Stimulated activated CD8-positive, alpha-beta memory T cell treated with anti-CD3 and anti-CD28 coated beads, Interleukin-12 subunit alpha, Interleukin-12 subunit beta, amount 100 ng/mL, for 1 hour (primary cell): ENCODE measurements at places on chromosomes 13 and 19.

DNA sequence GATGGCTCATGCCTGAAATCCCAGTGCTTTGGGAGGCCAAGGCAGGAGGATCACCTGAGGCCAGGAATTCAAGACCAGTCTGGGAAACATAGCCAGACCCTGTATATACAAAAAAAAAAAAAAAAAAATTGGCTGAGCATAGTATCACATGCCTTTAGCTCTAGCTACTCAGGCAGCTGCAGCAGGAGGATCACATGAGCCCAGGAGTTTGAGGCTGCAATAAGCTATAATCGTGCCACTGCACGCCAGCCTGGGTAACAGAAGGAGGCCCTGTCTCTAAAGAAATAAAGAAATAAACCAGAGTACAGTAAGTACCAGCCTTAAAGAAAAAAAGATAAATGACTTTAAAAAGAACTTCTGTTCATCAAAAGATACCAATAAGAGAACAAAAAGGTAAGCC is 52.9 kb downstream of the FAM124A start:
- DNase-seq = no peak

DNA sequence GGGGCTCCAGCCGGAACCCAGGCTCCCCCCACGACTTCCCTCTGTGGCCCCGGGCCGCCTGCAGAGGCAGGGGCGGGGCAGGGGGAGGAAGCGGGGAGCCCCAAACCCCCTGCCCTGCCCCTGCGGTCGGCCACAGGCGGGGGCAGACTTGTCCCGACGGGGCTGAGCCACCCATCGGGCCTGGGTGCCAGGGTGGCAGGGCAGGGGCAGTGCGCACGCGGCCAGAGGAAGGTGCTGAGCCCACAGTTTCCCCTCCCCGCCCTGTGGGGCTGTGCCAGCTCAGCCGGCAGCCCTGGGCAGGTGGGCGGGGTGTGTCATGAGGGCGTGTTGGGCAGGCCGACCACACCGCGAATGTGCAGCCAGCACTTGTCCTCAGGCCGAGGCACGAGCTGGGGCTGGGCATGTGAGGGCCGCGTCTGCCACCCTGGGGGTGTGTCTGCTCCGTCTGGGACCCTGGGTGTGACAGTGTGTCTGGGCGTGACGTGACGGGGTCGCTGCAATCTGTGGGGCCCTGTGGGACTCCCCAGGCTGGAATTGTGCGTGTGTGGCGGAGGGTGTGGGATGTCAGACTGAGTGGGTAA is 17.7 kb downstream of the CCDC97 start:
- DNase-seq = peak; percentile 67

GRCh38 chr13:23668562-23668961 is 98.3 kb downstream of the TNFRSF19 start:
- no peak for DNase-seq

DNA sequence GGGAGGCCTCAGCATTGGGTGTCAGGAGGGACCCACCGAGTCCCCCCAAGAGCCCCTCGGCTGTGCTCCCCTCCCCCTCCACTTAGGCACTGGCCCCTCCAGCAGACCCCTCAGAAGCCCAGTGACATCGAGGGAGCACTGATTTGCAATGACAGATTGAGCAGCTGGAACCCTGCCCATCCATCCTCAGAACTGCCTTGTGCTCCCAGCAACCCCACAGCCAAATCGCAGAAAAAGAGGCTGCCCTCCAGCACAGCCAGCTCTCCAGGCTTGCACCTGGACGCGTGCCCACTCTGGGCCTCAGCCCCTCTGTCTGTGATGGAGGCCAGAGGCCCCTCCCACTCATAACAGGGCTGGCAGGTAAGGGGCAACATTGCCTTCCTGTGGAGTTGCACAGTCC is 123.2 kb upstream of the VSTM2B start:
- DNase-seq = no peak

DNA sequence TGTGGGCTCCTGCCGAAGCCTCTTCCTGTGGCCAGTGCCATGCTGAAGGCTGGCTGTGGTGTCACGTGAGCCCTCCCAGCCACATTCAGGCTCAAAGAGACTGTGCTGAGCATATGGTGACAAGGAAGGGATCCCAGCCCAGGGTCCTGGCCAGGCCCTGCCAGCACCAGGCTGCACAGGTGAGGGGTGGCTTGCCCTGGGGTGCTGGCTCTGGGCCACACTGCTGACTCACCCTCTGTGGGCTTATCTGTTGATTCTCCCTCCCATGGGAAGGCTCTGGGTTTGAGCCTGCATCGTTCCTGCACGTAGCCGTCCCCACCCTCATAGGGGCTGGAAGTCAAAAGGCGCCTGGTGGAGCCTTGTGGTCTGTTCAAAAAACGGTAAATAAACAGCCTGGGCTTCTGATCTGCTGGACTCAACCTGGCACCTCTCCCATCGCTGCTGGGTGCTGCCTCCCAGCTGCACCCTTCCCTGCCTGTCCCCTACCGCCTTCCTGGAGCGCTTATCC is 31.1 kb downstream of the DNM2 start:
- no peak for DNase-seq

DNA sequence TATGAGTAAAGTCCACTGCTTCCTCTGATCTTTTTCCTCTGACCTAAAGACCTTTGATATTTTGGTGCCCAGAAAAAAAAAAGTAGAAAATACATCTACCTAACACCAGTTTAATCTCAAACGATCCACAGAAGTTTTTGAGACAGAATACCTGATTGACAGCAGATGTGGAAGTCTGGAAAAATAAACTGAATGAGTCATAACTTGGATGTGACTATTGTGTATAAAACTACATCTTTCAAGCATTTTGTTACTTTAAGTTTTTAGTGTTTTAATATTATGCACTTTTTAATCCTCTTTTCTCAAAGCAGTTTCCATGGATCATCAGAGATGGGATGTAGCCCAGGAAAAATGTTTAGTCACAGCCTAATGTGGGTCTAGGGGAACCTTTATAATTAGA is 216.1 kb downstream of the SLITRK1 start:
- no peak for DNase-seq

DNA sequence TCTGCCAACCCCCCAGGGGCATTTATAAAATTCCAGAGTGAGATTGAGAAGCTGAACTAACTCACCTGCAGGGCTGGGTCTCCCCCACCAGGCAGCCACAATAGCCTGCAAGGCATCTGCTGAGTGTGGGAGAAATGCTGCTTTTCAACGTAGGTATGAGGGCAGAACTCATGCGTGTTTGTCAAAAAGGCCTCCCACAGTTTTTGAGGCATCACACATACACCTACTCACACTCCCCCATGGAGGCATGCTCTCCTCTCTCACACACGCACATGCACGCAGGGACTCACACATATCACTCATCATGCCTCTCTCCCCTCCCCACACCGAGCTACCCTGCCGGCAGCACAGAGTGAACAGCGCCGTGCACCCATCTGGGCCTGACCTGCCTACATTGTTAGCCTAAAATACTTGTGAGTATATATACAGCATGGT is 390.5 kb downstream of the FGF9 start:
- peak; percentile 17 for DNase-seq

DNA sequence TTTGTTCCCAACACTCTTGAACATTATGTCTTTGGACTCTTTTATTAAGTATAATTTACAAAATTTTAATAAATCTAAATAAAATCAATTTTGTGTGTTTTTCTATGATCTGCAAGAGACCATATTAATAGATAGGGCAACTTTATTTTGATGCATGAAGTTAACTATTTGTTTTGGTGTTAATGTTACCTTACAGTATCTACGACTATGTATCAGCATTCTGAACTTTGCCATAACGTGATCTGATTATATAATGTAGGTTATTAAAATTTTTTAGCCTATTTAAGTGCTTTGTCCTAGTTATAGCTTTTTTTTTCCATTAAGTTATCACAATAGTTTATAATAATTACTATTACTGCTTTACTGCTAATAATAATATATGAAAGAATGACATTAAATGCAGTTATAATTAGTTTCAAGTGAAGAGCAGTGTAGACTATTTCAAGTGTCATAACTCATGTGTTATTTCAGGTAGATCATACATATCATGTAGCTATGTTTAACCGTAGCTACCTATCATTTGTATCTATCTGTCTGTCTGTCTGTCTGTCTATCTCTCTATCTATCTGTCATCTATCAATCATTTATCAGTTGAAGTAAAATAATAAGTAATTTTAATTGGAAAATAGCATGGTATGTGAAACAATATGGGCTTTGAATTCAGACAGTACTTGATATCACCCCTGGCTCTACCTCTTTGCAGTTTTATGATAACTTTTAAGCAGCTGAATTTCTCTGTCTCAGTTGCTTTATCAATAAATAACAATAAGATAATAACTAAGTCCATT is 229.7 kb downstream of the GPC5 start:
- no peak for DNase-seq

DNA sequence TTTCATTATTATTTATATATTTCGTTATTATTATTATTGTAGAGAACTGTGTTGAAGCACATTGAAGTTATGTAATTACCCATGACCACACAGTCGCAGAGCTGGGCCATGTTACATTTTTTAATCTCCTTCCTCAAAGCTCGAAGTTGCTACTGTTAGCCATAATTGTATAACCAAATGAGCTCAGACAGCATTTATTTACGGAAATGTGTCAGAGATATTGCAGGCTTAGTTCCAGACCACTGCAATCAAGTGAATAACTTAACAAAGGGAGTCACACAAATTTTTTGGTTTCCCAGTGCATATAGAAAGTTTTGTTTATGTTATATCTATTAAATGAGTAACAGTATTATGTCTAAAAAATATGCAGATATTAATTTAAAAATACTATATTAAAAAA is 147.1 kb upstream of the SLITRK1 start:
- DNase-seq = no peak

DNA sequence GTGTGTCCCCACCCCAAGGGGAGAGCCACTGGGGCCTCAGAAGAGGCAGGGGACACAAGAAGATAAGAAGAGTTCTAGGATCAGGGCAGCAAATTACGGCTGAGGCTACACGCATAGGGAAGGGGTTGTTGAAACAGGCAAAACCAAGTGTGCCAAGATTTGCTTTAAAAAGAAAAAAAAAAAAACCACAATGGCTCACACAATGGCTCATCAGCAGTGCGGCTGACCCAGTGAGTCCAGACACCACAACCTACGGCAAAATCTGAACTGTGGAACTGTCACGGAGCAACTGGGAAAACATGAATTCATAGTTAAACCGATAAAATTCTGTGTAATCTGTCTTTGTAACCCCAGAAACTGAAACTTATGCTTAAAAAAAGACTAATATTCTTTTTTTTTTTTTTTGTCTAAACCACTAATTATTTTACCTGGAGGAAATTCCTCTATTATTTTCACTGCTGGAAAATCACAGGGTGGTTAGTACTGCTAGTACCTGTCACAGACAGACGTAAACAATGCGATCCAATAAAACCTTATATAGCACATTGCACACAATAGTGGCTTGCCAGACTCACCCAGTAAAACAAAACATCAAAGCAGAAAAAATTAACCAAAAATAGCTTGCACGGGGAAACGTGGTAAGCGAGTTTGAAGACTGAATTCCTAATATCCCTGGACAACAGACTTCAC is 325.4 kb upstream of the TSHZ3 start:
- no peak for DNase-seq

GRCh38 chr19:48296963-48297734 is 27.3 kb downstream of the ZNF114 start:
- DNase-seq = no peak

GRCh38 chr19:4199699-4200293 is 17.3 kb downstream of the ANKRD24 start:
- DNase-seq = no peak

DNA sequence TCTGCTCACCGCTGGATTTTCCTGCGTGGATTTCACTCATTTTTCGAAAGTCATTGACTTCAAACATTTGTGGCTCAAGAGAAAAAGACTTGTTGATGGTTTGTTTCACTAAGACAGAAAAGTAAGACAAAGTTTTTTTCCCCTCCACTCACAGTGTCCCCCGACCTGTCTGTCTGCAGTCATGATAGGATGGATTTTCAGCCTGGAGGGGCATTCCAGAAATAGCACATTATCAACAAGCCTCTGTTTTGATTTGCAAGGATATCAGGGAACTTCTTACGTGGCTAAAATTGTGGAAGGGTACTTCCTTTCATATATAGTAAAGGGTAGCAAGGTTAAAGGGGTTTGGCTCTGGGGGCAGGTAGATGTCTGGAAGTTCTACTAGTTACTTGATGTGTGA is 11.8 kb downstream of the SOX21 start:
- no peak for DNase-seq

DNA sequence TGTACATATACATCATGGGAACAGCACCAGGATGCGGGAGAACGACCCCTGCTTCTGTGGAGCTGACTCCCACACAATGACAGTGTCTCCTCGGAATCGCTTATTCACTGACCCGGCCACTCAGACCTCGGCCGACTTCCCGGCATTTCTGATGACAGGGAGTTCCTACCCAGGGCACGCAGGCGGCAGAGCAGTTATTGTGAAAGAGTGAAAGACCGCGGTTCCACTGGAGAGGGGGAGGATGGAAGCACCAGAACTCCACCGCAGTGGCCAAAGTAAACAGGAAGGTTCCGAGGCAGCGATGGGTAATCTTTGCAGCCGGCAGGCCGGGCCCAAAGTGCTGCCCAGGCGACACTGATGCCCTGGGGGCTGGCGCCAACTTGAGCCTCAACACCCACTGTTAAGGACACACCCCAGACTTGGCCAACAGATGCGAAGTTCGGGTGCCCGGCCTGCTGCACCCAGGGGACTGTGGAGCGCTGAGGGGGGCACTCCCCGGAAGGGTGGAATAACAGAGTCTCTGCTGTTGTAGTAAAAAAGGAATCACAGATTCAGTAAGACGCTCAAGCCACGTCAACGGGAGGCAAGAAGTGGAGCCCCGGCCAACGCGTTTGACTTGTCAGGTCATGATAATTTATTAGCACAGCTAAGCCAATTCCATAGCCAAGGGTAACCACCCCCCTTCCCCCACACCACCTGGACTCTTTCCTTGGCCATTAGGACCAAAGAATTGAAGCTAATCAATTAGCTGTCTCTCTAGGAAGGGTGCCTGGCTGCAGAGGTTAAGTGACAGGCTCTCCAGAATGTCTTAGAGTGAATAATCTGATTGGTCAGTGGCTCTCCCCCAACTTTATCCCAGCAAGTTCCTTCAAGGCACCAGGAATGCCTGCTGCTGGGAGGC is 5.8 kb downstream of the MLLT1 start:
- DNase-seq = no peak

DNA sequence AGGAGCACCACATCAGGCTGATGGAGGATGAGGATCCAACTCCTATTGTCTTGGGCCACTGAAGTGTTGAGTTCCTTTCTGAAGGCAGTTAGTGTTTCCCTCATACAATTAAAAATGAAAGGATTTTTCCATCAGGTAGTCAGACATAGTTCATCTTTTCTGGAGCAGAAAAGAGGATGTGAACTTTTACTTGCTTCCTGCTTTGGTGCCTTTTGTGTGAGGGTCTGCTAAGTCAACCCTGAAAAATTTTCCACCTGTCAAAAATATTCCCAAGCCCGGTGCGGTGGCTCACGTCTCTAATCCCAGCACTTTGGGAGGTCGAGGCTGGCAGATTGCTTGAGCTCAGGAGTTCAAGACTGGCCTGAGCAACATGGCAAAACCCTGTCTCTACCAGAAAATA is 43.9 kb downstream of the RGCC start:
- no peak for DNase-seq

GRCh38 chr13:106859533-106859904 is 291.6 kb upstream of the ARGLU1 start:
- no peak for DNase-seq
